ENCODE measurements at places on chromosomes 3 and 15.

- DNase-seq: no peak
These were observed 8.5 kb upstream of the KLHL6 start for GRCh38 chr3:183564046-183564445.

DNA sequence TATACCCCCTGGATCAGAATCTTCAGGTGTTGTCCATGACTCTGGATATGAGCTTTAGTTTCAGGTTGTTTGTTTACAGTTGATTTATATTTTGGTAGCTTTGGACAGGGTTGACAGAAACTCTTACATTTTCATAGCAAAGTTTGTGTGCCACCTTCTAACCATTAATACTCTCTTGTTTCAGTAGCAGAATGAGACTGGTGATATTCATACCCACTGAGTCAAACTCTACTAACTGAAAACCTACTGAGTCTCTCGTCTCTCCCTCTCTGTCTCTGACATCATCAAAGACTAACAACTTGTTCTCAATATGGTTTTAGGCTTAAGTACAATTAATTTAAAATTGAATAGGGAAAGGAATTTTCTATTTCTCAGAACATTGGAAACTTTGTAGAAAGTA lies 282.3 kb downstream of the CNTN6 start:
- DNase-seq: no peak

DNA sequence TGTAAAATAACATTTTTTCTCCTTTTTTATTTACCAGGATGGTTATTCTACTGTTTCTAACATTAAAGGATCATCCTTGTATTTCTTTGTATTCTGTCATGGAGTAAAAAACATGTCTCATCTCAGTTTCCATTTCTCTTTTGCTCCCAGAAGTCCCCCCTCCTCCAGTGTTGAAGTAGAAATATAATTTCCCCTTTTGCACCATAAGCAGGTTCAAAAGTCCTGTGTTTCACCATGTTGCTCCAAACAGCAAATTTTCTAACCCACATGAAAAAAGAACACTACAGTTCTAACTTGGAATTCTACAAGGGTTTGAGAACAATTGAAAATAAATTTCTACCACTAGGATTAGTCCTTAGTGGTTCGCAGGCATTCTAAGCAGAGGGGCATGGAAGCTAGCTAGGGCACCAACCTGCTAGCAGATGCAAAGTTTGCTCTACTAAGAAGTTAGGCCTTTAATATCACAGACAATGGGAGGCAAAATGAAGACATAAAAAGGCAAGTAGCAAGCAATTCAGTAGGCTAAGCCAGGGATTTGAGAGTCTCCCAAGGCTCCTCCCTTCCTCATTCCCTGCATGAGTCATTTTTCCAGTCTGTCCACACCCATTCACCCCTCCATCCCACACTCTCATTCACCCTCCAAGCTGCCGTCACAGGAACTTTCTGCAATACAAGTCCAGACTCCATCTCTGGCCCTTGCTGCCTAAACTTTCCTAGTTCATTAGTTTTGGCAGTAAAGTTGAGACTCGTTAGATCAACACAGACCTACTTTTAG lies 2.3 kb upstream of the MBNL1 start:
- no peak for DNase-seq

- DNase-seq: no peak
These were observed 42.3 kb upstream of the LRRFIP2 start for GRCh38 chr3:37216597-37217097.

GRCh38 chr3:195450731-195451229 lies 8.0 kb upstream of the ACAP2 start:
- peak; percentile 24 for DNase-seq

DNA sequence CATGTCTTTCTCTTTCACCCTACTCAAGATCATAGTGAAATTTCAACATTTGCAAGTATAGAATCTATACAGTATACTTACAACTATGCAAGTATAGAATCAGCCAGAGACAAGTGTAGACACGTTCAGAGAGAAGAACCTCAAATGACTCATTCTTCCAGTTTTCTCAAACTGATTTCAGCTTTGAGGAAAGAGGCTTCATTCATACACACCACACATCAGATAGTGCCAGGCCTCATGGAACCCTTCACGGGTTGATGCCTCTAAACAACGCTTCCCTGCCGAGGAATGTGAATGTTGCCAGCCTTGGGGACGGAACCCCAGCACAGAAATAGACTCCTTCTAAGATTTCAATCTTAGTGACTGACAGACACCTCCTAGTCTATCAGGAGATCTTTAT lies 135.7 kb downstream of the FOXP1 start:
- no peak for DNase-seq

DNA sequence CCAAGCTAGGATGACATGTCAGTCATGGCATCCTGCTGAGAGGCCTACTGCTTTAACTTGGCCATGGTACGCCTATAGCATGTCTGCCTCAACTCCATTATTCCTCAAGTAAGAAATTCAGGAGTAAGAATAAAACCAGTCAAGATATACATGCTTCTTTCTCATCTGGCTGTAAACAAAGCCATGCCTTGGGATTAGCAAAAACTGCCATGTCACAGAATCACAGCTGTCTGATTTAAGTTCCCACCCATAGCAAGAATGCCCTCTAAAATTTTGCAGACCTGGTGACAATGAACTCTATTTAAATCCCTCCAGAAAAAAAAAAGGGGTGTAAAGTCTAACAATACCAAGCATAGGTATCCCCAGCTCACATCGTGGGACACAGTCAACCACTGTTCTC lies 55.6 kb upstream of the ACAN start:
- DNase-seq: no peak

DNA sequence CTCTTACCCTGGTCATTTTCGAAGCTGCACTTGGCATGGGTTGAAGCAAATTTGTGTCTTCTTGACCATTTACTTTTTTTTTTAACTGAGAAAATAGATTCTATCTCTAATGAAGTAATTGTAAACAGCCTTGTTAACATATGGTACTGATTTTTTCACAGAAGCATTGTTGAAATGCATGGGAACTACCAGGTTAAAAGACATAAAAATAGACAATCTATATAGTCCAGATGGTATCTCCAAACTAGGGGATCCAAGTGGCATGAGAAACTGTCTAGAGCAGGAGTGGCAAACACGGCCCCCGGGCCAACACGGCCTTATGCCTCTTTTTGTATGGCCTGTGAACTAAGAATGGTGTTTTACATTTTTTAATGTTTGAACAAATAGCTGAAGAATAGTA lies 41.9 kb downstream of the CACNA1D start:
- DNase-seq: no peak

- no peak for DNase-seq
These were observed 13.7 kb downstream of the NRROS start for GRCh38 chr3:196652961-196653795.

DNA sequence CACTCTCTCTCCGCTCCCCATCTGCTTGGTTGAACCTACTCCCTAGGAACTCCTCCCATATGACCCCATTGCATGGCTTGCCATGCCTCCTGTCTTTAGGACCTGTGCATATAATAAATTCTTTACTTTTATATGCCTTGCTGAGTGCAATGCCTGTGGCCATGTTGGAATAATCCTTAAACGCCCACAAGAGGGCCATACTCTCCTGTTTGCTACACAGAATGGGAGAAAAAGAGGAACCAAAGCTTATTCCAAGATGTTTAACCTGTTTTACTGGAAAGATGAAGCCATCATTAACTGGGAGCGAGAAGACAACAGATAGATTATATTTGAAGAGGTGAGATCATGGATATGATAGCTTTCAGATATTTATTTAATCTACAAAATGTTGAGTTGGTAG lies 1097.8 kb downstream of the NAALADL2 start:
- DNase-seq: no peak

- DNase-seq: no peak
These were observed 20.2 kb downstream of the HDAC11 start for GRCh38 chr3:13500133-13500885.

GRCh38 chr3:156825795-156826143 lies 384 bp upstream of the LEKR1 start:
- DNase-seq: no peak

DNA sequence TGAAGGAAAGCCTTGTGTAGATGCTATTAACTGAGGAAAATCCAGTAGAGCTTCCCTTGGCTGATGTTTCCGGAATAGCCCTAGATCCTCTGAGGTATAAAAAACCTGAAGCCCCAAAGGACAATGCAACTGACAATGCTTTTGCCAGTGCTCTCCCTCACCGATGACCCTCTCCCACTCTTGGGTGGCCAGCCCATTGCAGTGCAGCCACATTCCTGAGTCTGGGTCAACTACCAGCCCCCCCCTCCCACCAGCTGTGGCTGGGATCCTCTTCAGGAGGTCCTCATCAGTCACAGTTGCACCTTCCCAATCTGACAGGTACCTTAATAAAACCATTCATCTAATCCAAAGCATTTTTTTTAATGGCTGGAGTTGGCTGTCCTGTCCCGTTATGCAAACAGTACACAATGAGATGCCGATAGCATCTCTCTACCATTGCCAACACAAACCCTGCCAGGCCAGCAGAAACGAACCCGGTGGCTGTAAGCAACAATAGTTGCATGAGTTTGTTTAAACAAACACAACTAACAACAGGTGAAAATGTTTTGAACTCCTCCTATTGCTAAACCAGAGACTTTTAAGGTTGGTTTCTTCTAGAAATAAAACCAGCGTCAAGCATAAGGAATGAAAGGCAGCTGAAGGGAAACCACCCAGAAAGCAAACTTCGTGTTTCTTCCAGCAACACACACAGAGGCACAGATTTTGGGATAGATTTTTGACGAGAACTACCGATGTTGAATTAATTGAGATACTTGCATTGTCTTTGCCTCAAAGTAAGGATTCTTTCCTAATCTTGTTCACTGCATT lies 128.3 kb upstream of the ARHGEF3 start:
- DNase-seq: no peak

GRCh38 chr15:41584636-41585126 lies 25.7 kb downstream of the TYRO3 start:
- DNase-seq: no peak

GRCh38 chr3:181470349-181470748 lies 241.4 kb upstream of the SOX2 start:
- DNase-seq: no peak

DNA sequence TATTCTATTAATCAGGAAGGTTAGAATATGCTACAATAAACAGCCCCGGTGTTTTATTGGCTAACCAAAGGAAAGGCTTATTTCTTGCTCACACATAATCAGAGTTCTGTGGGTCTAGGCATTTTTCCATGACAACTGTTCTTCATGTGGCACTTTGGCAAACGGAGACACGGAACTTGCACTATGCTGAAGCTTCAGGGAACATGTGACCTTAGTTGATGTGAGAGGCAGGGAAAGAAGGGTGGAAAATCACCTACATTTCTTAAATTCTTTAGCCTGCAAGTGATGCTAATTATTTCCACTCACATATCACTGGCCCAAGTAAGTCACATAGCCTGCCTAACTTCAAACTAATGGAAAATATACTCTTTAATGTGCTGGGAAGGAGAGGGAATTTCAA lies 344.6 kb downstream of the SV2B start:
- no peak for DNase-seq

DNA sequence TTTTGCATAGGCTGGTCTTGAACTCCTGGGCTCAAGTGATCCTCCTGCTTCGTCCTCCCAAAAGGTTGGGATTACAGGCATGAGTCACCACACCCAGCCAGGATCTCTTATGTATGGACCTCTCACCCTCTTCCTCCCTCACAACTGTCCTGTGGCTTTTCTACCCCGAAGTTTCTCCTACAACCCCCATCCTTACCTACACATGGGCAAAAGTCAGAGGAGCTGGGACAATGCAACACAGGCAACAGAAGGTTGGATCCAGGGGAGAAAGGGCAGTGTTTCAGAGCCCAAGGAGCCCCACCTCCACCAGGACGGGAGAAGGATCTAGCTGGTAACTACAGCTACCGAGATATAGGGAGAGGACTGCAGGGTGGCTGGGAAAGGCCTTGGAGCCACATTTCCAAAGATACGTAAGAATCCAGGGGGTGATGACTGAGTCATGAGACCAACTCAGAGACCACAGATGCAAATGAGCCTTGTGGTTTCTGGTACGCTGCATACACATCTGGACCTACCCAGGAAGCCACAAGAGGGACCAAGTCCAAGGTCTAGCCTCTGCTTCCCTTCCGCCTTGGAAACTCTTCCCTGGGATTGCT lies 13.6 kb downstream of the IGDCC4 start:
- no peak for DNase-seq

- no peak for DNase-seq
These were observed 658.0 kb upstream of the GOLIM4 start for GRCh38 chr3:168753724-168754123.

DNA sequence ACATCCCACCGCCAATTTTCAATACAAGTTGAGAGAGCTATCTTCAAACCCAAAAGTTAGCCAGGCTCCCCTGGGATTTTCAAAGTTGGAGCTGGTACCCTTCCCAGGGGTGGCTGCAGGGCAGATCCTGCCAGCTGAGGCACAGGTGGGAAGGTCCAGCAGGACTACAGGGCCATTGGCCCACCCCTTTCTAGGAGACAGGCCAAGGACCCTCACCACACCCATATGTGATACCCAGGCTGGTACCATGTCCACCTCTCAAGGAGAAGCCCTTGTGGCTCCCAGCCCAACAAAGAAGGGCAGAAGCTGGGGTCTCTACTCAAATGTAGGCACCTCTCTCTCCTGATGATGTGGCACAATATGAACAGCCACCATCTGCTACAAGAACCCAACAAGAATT lies 8.0 kb downstream of the POC1A start:
- DNase-seq: no peak

GRCh38 chr3:101248736-101249135 lies 71.6 kb downstream of the IMPG2 start:
- DNase-seq: no peak

- DNase-seq: no peak
These were observed 4.8 kb upstream of the SACM1L start for GRCh38 chr3:45684327-45684892.

DNA sequence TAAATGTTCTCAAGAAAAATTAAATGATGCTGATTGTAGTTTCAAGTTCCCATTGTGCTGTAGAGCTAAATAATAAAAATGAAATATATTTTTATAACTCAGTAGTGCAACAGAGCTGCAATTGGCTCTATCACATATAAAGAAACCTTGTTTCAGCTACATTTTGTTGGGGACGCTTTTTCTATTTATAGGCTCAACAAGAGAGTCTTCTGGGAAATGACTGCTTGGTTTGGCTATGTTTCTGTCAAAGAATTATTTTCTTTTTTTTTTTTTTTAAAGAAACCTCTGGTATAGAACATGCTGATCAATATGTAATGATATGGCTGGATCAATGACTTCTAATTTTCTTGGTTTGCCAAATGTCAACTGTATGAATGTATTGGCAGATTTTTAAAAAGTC lies 76.5 kb downstream of the OTOL1 start:
- DNase-seq: no peak

DNA sequence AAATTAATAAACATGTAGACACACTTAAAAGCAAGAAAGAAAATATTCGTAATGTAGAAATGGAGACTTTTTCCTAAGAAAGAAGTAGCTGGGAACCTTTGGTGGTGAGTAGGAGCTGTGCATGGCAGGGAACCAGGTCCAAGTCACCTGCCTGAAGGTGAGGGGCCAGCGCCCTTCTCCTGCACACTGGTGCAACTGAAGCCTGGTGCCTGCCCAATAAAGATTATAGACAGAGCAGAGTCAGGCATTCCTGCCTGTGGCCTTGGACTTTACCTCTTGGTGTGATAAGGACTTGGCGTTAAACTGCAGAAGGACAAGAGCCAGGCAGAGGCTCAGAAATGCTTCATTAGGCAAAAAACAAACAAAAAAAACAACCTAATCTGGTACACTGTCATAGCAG lies 14.2 kb downstream of the CFAP91 start:
- no peak for DNase-seq

Measured in NCI-H2029 treated with DMSO at 0.1 percent for 48 hours (cell line).